Bone marrow (tissue), 2 donors: ENCODE measurements at places on chromosomes 5 and 9.
A peak's percentile ranks its signal among the peaks of the same experiment; 100 is the strongest.

DNA sequence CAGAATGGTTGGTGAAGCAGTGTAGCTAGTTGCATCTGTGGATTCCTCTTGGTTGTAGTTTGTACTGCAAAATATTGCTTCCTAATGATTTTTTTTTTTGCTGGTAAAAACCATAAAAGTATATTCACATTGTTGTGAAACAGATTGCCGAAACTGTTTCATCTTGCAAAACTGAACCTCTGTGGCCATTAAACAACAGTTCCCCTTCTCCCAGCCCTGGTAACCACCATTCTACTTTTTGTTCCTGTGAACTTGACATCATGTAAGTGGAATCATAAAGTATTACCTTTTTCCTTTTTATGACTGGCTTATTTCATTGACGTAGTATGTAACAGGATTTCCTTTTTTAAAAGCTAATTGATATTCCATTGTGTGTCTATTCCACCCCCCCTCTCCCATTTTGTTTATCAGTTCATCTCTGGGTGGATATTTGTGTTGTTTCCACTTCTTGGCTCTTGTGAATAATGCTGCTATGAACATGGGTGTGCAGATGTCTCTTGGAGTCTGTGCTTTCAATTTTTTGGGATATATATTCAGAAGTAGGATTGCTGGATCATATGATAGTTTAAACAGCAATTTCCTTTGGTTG is 11.8 kb downstream of the SUB1 start:
- DNase-seq = no peak

DNA sequence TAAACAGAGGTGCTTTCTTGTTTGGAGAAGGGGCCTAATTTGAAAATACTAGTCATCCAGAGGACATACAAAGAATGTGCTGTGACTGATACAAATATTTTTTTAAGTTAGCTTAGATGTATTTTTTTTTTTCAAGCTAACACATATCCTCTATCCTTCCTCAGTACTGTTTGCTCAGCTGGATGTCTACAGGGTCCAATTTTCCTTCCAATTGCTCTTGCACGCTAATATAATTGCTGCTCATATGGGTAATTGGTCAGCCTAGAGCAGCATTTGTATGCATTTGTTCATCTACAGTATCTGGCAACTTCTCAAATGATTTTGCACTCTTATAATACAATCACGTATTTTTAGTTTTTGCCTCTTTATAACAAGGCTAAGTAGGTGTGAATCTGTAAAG is 84.7 kb downstream of the ZDHHC21 start:
- no peak for DNase-seq

GRCh38 chr5:51961154-51961562 is 577.9 kb downstream of the ISL1 start:
- DNase-seq = no peak

- DNase-seq = no peak
These were observed 523.5 kb upstream of the KLF4 start for GRCh38 chr9:108012886-108013665.

GRCh38 chr5:168193493-168194250 is 97.8 kb upstream of the WWC1 start:
- no peak for DNase-seq

DNA sequence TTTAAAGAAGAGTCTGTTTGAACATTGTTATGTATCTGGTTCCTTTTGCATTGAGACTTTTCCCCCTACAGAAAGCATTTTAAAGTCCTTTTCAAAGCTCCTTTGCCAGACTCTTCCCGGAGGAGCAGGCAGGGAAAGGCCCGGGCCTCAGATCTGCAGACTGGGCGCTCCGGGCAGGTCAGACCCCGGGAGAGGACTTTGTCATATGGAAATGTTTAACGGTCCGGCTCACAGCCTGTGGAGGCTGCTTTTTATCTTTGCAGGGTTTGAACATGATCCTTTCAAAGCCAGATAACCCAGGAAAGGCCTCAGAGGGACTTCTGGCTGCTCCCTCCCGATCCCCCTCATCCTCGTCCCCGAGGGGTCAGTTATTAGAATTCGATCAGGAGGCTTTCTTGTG is 82.1 kb upstream of the IRX2 start:
- DNase-seq = no peak

- no peak for DNase-seq
These were observed 72.8 kb downstream of the NIPSNAP3B start for GRCh38 chr9:104836767-104837166.

- no peak for DNase-seq
These were observed 36.6 kb downstream of the RNF38 start for GRCh38 chr9:36363448-36363847.

DNA sequence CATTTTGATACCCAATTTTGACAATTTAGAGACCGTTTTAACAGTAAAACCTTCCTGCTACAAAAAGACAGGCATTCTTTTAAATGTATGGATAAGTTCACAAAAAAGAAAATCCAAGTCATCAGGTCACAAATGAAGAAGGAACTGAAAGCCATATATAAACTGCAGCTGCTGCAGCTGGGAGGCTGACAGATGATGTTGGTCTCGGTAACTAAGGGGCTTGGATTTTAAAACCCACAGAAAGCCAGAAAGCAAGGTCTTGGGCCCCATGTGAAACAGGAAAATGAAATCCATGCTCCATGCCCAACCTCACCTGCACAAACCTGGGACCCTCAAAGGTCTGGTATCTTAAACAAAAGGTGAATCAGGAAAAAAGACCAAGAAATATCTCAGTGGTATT is 15.7 kb upstream of the C5orf34 start:
- DNase-seq = no peak

GRCh38 chr5:160923411-160923810 is 71.4 kb upstream of the ATP10B start:
- DNase-seq = no peak

- no peak for DNase-seq
These were observed 9.4 kb downstream of the GADD45G start for GRCh38 chr9:89613912-89614892.

DNA sequence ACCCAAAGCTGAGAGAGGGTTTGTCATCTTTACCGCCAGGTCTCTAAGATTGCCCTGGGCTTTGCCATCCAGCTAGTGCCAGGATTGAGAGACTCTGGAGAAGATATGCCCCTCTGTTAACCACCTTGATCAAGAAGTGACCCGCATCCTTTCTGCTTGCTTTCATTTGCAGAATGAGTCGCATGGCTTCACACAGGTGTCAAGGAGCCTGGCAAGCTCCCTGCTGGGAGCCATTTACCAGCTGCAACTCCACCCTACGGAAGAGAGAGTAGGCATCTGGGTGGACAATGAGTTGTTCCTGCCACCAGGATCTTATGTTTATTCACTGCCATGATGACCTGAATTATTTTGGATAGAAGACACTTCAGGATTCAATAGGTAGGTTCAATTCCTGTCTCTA is 43.0 kb downstream of the HSD17B3 start:
- DNase-seq = no peak

DNA sequence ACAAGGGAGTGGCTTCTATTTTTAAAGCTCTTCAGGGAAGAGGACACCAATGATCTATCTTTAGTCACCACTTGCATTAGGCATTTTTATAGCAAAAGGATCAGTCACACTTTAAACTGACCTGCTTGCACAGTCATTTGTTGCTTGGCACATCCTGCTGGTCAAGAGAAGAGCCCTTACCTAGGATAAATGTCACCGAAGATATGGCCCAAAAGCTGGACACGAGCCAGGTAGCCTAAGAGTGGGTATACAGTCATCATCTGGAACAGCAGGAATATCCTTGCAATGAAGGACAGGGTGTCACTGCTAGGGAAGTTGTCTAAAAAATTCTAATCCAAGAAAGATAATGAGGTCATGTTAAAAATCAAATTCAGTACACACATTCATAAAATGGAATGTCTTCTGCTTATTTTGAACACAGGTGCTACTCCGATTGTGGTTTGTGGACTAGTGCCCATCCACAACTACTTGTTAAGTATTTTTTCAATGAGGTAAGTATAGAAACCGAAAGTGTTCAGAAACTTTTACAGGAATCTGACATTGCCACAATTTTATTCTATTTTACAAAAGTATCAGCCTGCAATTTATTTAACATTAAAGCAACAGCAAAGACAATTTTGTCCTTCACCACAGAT is 78.4 kb downstream of the SLC38A9 start:
- no peak for DNase-seq

- DNase-seq = no peak
These were observed 27.9 kb upstream of the MUSK start for GRCh38 chr9:110640736-110641135.

DNA sequence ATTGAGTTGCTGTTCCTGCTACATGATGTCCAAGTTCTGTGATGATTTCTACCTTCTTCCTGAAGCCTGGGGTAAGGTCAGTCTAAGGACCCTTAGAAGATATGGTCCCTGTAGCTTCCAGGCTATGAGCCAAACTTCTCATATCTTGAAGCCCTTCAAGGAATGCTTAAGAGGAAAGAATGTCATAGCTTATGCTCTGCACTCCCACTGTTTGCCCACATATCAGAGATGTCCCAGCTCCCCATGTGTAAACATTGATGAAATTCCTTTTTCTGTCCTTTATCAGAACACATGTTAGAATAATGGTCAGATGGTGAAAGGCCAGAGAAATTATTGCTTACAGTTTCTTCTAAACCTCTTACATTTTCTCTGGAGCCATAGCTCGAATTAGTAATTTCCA is 41.4 kb upstream of the RUSC2 start:
- no peak for DNase-seq

GRCh38 chr9:16683326-16683725 is 187.1 kb downstream of the BNC2 start:
- DNase-seq = no peak

DNA sequence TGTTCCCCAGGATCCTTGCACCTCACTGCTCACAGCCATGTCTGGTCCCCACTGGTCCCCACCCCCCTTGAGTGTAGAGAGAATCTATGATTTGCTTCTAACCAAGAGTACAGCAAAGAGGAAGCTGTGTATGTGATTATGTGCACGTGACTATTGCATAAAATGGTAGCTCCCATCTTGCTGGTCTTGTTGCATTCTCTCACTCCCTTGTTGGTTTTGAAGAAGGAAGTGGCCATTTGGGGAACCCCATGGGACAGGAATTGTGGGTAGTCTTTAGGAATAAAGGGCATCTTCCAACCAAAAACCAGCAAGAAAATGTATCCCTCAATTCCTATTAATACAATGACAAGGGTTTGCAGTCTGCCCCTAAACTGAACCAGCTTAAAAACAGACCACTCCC is 5.2 kb upstream of the FCN2 start:
- no peak for DNase-seq

DNA sequence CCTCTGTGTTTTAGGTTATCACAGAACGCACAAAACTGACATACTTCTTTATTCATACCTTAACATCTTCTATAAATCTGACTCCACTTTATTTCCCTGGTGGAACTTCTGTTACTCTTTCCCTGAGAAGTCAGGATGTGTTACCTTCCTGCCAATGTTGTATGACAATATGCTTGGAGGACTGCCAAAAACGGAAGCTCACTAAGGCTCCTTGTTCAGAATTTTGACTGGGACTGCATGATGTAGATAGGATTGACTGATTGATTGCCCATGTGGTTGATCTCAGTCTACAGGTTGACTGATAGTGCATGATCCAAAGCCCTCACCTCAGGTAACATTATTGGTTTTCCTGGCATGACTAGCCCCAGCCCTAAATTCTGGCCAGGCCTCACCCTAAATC is 319.4 kb downstream of the TLR4 start:
- no peak for DNase-seq

DNA sequence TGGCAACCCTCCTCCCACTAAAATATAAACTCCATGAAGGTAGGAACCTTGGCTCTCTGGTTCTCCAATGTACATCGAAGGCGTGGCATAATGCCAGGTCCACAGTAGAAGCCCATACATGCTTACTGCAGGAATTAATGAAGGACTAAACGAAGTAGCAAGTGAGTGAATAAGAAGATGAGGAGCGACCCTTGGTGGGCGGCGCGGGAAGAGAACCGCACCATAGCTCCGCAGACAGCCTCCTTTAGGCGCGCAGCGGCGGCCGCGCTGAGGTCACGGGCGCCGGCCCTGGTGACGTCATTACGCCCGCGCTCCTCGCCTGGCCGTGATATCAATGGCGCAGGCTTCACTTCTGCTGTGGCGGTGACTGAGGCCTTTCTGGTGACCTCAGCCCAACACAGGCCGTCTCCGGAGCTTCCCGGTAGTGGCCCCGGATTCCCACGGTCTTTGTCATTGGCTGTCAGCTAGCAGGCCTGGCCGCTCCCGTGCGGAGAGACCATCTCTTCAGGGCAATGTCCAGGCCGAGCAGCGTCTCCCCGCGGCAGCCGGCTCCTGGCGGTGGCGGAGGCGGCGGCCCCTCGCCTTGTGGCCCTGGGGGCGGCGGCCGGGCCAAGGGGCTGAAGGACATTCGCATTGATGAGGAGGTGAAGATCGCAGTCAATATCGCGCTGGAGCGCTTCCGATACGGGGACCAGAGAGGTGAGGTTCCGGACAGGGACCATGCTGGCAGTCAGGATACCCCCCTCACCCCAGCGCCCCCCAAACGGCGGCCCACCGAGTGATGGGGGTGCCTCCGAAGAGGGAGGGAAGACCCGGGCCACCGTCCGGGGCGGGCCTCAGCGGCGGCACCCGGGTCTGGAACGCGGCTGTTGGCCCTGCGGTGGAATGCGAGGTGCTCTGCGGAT is at the start of gene YTHDC2:
Gene YTHDC2 (plus strand): TSS at position 311 of the 905 bp plus-strand sequence. CDS start 202 bp downstream, at position 513.
- DNase-seq = peak; percentile 87

- no peak for DNase-seq
These were observed 26.3 kb downstream of the NR3C1 start for GRCh38 chr5:143376911-143377813.

- no peak for DNase-seq
These were observed 79.2 kb upstream of the PANK3 start for GRCh38 chr5:168658394-168658793.

DNA sequence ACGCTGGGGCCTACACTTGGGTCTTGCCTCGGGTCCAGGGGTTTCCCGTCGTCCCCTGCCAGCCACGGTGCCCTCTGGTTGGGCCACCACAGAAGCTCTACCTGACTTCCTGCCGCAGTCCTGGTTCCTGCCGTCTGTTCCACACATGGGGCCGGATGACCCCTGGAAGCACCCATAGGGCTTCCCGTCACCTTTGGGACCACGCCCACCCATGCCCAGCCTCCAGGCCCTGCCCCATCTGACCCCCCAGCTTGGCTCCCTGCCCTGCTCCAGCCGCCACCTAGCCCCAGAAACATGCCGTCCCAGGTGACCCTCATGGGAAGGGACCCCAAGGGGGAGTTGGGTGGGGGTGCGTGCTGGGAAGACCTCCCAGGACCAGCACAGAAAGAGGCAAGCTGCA is 13.7 kb downstream of the MRPL36 start:
- DNase-seq = no peak

GRCh38 chr5:132704875-132705274 is 31.1 kb downstream of the IL4 start:
- DNase-seq = no peak

DNA sequence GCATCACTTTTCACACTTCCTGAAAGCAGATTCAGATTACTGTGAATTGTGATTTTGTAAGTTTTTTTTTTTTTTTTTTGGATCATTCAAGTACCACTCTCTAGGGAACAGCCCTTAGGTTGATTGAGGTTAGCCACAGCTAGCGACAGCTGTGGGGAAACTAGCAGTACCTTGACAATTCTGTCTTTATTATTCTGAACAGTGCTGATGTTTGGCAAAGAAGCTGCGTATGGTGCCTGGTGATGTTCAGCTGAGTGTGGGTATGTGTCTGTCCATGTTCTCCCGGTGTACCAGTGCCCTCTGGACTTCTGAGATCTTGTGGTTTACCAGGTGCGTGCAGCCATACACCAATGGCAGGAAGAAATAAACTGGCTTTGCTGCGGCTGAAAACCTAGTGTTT is 117.3 kb upstream of the PLPPR1 start:
- no peak for DNase-seq
